NAMALWA (cell line): ENCODE measurements at places on chromosomes 13 and 19.

DNA sequence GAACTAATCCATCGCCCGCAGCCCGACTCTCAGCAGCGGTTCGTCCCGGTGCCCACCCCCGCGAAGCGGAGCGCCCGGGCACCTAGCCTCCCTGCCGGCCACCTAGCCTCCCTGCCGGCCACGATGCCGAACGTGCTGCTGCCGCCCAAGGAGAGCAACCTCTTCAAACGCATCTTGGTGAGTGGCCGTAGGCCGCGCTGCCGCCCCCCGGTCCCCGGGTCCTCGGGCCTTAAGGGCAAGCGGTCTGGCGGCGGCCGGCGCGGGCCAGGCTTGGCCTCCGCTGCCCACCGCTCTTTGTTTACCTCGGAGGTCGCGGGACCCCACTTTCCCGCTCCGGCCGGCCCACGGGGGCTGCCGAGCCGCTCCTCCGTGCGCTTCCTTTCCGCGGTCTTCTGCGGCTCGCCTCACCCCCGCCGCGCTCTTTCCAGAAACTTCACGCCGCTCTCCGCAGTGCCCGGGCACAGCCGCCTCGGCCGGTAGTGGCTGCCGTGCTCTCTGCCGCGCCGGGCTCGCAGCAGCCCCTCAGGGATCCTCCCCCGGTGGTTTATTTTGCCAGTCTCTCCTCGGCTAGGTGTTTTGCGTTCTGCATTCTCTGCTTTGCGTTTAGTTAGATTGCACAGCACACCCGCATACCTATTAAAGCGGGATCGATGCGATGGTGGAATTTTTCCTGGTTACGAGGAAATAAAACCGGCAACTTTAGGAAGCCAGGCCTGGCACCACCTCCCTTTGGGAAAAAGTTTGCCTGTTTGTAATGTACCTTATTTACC, 524 bp downstream of the NAA16 start:
- DNase-seq: peak; percentile 69

GRCh38 chr19:29724102-29724641, 9.1 kb upstream of the C19orf12 start:
- DNase-seq: no peak

DNA sequence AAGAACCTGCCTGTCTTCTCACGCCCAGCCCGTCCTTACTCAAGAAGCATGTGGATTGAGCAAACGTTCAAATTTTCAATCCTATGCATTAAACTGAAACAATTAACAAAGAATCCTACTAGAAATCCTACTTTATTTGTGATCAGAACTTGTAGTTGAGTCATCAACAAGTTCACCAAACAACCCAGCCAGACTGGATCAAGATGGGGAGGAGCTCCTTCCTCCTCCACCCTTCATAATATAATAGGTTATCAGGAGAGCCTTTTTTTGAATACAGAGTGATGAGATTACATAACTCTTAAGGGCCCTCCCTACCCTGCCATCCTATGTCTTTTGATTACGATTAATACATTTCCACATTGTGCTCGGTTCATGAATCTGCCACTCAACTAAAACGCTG, 32.7 kb downstream of the SOX21 start:
- DNase-seq: no peak

GRCh38 chr13:50309882-50310594, 294.8 kb downstream of the KCNRG start:
- no peak for DNase-seq

GRCh38 chr13:102772042-102772425, 1.6 kb downstream of the TEX30 start:
- no peak for DNase-seq
